ENCODE measurements at places on chromosomes 7 and 10.
A peak's percentile ranks its signal among the peaks of the same experiment; 100 is the strongest.

DNA sequence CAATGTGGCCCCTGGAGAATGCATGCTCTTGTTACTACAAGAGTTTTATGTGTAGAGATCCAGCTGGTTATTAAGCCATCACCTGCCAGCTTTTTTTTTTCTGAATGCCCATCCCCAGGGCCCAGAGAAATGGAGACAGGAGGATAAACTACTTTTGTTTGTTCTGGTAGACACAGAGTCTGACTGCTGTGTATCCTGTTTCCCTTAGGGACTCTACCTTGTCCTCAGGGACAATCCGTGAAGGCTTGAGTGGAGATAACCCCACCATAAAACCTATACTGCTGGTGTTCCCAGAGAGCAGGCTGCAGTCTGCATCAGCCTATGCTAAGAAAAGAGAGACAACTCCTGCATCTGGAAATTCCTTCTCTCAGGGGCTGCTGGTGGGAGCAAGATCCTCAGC is at the start of gene OR2A5:
Gene OR2A5, plus strand, starts transcription at position 301 of the 400 bp plus-strand sequence. CDS start 1,454 bp downstream, outside the sequence.
- no peak for ATAC-seq

GRCh38 chr10:97571622-97572021 is 957 bp upstream of the ANKRD2 start:
- peak; percentile 96 for ATAC-seq

GRCh38 chr10:61470740-61471139 is 17.6 kb upstream of the TMEM26 start:
- ATAC-seq: no peak

- ATAC-seq: no peak
Observed at GRCh38 chr7:116799916-116800315, 62.5 kb upstream of the CAPZA2 start.

DNA sequence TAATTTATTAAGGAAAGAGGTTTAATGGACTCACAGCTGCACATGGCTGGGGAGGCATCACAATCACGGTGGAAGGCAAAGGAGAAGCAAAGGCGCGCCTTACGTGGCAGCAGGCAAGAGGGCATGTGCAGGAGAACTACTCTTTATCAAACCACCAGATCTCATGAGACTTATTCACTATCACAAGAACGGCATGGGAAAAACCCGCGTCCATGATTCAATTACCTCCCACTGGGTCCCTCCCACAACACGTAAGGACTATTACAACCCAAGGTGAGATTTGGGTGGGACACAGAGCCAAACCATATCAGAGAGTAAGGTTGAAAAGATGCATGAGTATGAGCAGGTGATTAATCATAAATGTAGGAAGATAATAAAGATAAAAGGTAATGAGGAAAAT is 3.2 kb upstream of the JCAD start:
- no peak for ATAC-seq

DNA sequence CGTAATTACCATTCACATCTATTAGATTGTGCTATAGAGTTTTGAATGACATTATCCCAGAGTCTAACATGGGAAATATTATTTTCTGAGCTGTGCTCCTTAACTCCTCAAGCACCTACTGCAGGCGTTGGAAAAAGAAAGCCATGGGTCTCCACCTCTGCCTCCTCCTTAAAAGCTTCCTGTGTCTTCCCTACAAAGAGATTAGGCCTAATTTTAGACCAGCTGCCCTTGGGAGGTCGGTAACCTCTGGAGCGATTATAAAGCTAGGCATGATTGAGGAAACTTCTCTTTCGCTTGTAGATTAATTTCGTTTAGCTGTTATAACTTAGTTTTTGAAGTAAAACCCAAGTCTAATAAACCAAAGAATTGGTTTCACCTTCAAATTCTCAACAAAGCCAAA is 75.2 kb downstream of the PLXDC2 start:
- no peak for ATAC-seq

DNA sequence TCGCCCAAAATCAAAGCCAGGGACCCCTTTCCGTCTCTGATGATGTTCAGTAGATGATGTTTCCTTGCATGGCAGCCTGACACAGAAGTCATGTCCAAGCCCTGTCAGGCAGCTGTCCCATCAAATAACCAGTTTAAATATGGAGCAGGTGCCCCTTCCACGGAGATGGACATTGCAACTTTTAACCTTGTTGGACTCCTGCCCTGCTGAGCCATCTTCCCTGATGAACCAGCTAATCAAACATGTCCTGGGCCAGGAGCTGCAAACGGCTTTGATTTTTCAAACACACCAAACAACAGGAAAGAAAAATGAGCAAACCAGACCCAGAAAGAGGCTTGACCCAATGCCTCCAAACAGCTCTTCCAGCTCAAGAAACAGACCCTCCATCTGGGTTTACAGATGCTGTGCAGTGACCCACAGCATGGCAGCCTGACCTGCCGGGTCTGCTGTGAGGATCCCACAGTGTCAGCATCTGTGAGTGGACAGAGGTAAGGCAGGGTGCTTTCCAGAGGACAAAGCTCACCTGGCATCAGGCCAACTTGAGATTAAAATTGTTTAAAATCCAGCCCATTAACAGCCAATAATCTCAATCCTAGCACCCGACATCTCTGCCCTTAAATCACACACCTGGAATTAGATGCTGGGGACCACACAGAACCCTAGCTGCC is 372.6 kb downstream of the GRID1 start:
- no peak for ATAC-seq

GRCh38 chr7:28178599-28178998 is 2.0 kb downstream of the JAZF1 start:
- no peak for ATAC-seq

GRCh38 chr7:12458520-12459131 is 55.0 kb upstream of the VWDE start:
- ATAC-seq: peak; percentile 50

DNA sequence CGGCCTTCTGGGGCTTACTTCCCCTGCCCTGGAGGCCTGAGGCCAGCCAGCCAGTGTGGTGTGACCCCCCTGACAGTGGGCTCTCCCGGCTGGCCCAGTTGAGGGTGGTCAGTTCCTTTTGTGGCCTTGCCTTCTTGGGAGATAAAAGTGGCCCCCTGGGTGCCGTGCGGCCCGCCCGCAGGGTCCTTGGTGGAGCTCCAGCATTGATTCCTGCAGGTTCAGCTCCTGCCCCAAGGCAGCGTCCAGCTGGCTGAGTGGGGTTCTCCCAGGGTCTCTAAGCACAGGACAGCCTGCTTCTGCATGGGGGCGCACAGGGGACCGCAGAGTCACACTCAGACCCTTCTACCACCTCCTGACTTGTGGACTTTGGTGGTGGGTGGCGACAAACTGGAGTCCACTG is 62.1 kb downstream of the CUX1 start:
- no peak for ATAC-seq

DNA sequence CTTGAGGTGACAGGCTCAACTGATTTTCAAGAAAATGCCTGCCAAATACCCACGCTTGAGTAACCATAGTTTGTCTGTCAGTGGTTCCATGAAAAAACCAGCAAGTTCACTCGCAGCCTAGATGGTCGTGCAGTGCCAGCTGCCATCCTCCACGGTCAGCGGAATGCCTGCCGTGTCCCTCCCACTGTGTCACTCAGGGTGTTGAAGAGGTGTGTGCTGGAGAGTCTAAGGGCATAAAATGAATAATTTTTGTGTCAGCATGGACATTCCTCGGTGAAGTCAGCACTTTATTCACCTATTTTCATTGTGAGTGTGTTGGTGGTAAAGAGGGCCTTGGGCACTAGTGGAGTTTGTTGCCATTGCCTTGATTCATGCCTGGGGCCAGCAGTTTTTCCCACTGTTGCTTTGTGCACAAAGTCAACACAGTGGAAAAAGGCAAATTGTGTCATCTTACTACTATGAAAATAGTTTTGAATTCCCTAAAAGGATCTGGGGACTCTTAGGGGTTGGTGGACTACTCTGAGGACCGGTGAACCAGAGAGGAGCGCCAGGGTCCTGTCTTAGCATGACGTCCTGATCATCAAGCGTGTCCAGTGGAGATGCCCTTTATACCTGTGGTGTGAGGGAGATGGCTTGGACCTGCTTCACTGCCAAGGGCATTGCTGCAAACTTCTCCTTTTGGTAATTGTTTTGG is 17.6 kb downstream of the MINDY4 start:
- no peak for ATAC-seq

DNA sequence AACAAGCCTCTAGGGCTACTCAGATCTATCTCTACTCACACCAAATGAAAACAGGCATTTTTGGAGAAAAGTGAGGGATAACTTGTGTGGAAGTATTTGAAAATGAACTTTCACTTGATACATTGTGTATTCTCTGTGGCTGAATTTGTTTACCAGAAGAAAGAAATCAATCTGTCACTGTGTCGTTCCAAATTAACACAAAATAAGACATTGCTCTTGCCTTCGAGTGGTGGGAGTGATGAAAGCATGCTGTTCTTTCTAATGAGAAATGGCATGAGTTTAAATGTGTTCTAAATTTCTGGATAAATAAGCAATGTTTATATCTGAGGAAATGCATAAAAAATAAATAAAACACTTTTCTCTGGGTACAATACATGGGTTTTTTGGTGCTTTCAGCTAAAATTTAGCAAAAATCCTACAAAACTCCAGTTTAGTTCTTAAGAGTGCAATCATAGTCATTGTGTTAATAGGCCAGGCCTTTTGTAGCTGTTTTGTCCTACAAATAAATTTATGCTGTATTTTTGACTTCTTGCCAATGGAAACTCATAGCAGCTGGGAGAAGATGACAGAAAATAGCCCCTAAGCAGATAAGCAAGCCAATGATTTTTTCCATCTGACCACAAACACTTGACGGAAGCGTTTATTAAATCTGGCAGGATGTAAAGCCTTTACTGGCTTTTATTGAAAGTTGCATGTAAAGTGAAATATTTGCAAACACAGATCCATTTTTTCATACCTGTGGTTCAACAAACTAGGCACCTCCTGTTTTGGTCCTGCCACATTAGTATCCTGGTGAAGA is 1064.1 kb upstream of the GHITM start:
- ATAC-seq: no peak

- ATAC-seq: no peak
Observed at GRCh38 chr7:17741426-17741825, 198.9 kb downstream of the SNX13 start.

DNA sequence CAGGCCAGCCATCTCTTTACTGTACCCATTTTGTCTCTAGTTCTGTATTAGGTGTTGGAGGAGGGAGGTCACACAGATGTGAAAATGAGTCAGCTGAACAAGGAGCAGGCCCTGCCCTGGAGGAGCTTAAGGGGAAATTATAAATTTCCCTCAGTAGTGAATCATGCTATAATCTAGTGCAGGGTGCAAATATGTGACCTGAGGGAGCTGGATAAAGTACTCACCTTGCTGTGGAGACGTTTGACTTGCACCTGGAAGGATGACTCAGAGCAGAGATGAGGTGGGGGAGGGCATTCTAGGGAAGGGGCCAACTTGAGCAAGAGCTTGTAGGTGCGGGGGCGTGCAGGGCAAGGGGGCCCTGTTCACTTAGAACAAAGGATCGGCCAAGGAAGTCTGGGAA is 610.6 kb downstream of the SDK1 start:
- peak; percentile 92 for ATAC-seq

GRCh38 chr7:138700857-138701536 is at the start of gene SVOPL:
Gene SVOPL (minus strand): TSS chr7:138701362. CDS start chr7:138679045, 22,317 bp downstream.
- ATAC-seq: no peak

GRCh38 chr7:47303014-47303694 is 278.8 kb downstream of the TNS3 start:
- no peak for ATAC-seq

GRCh38 chr7:154672659-154673415 is 330.1 kb downstream of the PAXIP1 start:
- no peak for ATAC-seq

- ATAC-seq: no peak
Observed at GRCh38 chr7:30836991-30837390, 65.8 kb downstream of the MINDY4 start.

GRCh38 chr10:62231805-62232204 is 36.8 kb downstream of the RTKN2 start:
- no peak for ATAC-seq

DNA sequence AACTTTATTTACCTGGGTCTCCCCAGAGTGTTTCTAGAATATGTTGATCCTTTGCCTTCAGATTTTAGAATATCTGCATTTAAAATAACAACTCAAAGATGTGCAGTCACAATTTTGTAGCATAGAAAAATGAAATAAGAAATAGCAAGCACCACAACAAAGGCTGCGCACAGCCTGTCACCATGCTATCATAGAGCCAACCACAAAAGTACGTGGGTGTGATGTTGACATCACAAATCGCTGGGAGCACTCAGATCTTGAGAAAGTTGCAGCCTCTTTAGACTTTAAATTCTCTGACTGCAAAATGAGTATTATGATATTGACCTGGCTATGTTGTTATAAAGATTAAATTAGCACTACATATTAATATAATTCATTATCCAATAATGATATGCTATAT is 177.9 kb downstream of the TNS3 start:
- no peak for ATAC-seq

DNA sequence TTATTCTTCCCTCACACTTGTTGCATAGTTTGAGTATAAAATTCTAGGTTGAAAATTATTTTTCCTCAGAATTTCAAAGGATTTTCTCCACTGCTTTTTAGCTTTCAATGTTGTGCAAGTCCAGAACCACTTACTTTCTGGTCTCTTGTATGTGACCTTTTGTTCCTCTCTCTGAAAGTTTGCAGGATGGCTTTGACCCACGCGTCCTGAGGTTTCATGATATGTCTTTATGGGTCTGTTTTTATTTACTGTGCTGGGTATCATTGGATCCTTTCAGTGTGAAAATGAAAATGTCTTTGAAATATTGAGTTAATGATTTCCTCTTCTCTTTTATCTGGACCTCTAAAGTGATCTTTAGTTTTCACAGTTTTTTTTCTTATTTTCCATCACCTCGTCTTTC is 38.5 kb downstream of the C1GALT1 start:
- ATAC-seq: no peak

- no peak for ATAC-seq
Observed at GRCh38 chr7:21334906-21335305, 93.0 kb upstream of the SP4 start.

DNA sequence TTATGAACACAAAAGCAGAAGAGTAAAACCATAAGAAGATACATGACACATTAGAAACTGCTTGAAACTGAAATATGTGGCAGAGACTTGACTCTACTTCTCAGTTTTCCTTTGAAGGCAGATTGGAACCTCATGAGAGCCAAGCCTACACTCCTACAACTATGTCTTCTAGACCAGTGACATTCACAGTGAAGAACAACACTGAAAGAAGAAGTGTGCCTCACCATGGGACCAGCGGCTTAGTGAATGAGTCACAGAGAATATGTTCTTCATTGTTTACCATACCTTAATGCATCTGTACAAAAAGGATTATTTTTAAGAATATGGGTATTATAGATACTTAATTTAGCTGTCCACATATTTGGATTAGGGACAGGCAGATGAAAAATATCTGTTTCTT is 248.3 kb downstream of the CDC14C start:
- peak; percentile 64 for ATAC-seq

GRCh38 chr7:122686360-122686878 is 12.5 kb downstream of the RNF133 start:
- no peak for ATAC-seq

GRCh38 chr7:16471933-16472332 is 6.4 kb upstream of the SOSTDC1 start:
- ATAC-seq: no peak

- ATAC-seq: no peak
Observed at GRCh38 chr10:78932054-78932386, 136.7 kb upstream of the ZMIZ1 start.

DNA sequence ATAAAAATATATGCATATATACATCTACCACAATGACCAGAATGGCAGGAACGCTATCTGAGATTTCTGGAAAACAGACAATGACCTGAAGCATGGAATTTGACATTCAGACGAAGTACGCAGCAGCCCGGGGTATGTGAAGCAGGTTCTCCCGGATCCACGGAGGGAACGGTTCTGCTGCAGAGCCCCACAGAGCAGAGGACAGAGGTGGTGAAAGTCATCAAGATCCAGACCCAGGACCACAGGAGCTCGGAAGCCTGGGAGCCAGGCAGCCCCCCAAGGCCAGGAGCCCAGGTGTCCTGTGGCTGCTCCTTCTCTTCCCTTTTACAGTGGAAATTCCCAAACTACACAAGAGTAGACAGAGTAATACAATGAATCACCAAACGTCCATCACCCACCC is 42.1 kb upstream of the DNAAF5 start:
- no peak for ATAC-seq

Measured in esophagus mucosa (tissue), 1 donor.